Stimulated activated CD8-positive, alpha-beta memory T cell treated with anti-CD3 and anti-CD28 coated beads, Interleukin-4, amount 100 ng/mL, for 1 hour (primary cell): ENCODE measurements at places on chromosomes 4 and X.

GRCh38 chr4:121155893-121156292, 8.2 kb downstream of the TNIP3 start:
- no peak for DNase-seq

GRCh38 chr4:14269824-14270223, 642.3 kb upstream of the BOD1L1 start:
- no peak for DNase-seq

- DNase-seq: no peak
Observed at GRCh38 chr4:73692254-73692653, 48.1 kb upstream of the CXCL8 start.

DNA sequence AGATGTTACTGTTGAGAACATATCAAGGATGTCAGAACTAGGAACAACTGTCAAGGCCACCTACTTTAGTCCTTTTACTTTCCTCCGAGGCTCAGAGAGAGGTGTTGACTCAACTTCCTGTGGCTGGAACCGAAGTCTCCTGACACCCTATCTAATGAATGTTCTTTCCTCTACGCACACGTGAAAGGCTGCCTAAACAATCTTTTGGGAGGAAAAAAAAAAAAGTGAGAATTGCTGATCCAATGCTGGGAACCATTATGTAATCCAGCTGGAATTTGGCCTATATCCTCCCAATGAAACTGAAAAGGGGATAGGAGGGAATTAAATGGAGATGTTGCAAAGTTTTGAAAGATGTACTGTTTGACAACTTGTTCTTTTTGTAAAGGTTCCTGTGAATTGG, 8.3 kb upstream of the MAP7D3 start:
- no peak for DNase-seq

GRCh38 chr4:95742872-95743271, 97.0 kb upstream of the PDHA2 start:
- no peak for DNase-seq

GRCh38 chr4:152817331-152817730, 37.6 kb downstream of the ARFIP1 start:
- DNase-seq: no peak

- no peak for DNase-seq
Observed at GRCh38 chr4:141706445-141706844, 70.1 kb downstream of the IL15 start.

DNA sequence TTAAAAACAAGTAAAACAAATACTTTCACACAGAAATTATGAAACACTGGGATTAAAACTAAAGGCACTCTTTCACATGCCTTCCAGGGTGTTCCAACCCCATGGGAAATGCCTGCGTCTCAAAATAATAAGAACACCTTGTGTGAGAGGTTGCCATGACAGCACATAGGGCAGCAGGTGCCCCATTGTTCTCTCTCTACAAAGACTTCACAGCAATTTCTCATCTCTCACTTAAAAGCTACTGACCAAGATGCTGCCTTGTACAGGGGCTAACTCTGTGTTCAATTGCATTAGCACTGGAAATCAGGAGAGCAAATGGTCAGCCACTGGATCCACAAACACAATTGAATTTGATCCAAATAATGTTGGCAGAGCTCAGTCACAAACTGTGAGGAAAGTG, 102.5 kb upstream of the GALNTL6 start:
- no peak for DNase-seq

- DNase-seq: no peak
Observed at GRCh38 chr4:103753868-103754653, 34.3 kb upstream of the TACR3 start.

GRCh38 chrX:151938172-151938571, 25.5 kb downstream of the MAGEA4 start:
- no peak for DNase-seq

DNA sequence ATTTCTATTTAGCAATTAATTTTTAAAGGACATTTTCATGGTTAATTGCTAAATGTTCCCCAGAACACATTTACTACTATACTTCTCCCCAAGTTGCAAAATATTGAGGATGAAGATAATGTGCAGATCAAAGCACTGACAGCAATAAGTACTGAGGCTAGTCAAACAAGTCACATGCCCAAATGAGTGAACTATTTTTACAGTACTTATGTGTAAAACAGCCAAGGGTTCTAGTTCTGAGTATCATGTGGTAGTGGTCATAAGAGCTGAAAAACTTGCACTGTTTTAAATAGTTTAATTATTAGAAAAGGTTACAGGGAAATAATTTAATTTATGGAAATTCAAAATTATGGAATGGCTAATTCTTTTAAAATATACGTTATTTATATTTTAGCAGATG, 3.8 kb downstream of the GALNTL6 start:
- no peak for DNase-seq

GRCh38 chrX:3527166-3527565, 180.7 kb upstream of the MXRA5 start:
- no peak for DNase-seq

GRCh38 chrX:123339221-123339905, 155.3 kb downstream of the GRIA3 start:
- DNase-seq: no peak

DNA sequence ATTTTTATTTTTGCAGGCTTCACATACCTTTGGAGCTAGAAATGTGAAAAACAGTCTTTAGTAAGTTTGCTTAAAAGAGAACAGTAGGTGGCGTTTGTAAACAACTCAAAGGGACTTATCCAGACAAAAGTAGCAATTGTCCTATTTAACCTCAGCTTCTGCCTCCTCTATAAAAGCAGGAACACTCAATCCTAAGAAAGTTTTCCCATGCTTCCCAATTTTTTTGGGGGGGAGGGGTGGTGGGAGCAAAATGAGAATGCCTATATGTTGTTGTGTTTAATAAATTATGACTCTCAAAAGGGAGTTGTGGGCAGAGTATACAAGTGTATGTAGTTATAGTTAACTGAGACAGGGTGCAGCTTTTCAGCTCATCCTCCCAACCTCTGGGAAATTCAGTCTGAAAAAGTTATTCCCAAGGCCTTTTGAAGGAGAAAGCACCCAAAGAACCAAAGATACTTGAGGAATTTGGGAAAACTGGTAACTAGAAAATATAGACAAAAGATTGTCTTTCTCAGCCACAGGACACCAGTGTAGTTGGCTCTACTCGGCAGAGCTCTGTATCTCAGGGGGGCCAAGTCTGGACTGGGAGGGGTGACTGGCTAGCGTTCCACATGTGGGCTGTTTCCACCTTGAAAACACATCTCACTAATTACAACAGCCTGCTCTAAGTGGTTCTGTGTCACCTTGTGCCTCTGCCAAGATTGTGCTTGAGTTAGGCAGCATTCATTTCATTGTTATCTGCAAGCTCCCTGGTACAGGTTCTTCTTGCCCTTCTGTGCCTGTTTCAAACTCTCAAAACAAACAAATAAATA, 2.8 kb downstream of the SFRP2 start:
- no peak for DNase-seq

DNA sequence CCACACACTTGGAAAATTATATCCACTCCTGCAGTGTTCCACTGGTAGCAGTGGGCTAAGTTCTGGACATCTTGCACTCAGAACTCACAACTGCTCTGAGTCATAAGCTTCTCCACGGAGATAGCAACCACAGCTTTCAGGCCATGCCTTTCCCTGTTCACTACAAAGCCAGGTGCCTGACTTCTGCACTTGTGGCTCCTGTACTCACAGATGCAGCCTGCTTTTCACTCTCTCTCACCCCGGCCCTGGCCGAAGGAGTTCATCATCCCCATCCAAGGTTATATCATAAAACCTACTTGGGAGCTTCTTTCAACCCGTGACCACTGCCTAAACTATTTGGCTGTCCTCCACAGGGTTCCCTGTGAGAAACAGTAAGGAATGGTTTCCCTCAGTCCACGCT, 999.4 kb downstream of the GLUD2 start:
- no peak for DNase-seq

GRCh38 chrX:105263801-105264200, 43.3 kb upstream of the TEX13A start:
- no peak for DNase-seq

DNA sequence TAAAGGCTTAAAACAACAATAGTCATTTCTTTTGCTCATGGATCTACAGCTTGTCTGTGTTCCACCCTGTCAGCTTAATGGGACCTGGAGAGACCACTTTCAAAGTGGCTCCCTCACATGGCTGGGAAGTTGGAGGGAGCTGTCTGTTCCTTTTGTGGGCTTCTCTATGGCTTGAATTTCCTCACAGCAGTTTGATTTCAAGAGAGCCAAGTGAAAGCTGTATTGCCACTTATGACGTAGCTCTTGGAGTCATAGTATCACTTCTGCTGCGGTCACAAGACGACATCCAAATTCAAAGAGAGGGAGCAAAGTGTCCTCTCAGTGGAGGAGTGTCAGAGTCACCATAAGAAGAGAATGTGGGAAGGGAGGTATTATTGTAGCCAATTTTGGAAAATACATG, 22.7 kb upstream of the ACSL1 start:
- DNase-seq: no peak

- DNase-seq: no peak
Observed at GRCh38 chrX:20224814-20225487, 41.8 kb downstream of the RPS6KA3 start.

- DNase-seq: no peak
Observed at GRCh38 chr4:113677325-113677724, 84.2 kb downstream of the CAMK2D start.

- DNase-seq: no peak
Observed at GRCh38 chr4:57355101-57355665, 245.0 kb upstream of the IGFBP7 start.

GRCh38 chr4:55980725-55981124, 32.0 kb downstream of the CEP135 start:
- no peak for DNase-seq

DNA sequence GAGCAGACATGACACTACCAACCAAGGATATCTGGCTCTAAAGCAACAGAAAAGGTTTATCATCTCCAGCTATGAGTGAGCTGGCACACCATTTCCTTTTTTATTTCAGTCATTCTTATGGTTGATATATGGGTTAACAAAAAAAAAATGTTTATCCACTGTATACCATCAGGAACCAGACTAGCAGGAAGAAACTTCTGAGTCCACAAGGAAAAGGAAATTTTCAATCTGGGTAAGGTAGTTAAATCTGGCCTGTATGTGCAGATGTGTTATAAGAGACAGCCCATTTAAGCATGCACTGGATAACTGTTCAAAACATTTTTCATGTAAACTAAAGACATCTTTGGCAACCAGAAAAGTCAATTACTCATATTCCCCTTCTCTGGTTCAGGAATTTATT, 35.0 kb downstream of the AMMECR1 start:
- no peak for DNase-seq

DNA sequence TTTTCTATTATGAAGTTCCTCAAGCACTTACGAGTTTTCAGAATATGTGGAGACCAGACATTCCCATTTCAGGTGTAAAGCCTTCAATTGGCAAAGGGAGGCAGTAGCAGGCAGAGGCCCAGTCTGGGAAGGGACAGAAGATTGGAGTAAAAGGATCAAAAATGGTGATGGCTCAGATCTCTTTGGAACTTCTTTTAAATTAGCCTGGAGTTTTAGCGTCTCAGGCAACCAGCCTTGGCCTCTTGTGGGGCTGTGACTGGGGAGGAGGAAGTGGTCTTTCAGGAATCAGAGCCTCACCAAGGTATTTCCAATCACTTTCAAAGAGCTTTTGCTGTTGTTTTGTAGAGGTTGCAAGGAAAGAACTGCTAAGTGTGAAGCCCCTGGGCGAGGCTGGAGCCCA, 239.1 kb downstream of the FRAS1 start:
- DNase-seq: no peak

- no peak for DNase-seq
Observed at GRCh38 chrX:10076765-10077164, 80.0 kb upstream of the CLCN4 start.

- no peak for DNase-seq
Observed at GRCh38 chr4:124947622-124948265, 235.2 kb upstream of the ANKRD50 start.

DNA sequence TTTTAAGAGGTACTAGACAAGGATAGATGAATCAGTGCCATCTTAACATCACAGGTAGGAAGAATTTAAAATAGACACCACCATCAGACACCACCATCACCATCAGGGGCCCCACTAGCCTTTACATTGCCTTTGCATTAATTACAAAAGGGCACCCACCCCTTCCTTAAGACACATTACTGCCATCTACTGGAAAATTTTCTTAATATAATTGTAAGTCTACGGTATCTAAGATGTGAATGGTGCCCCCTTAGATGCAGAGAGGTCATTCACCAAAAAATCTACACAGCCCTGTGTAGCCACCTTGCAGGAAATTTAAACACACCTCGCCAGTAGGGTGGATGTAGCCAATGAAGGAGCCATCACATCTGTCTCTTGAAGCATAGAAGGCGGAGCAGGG, 184.1 kb downstream of the MID1IP1 start:
- DNase-seq: no peak

DNA sequence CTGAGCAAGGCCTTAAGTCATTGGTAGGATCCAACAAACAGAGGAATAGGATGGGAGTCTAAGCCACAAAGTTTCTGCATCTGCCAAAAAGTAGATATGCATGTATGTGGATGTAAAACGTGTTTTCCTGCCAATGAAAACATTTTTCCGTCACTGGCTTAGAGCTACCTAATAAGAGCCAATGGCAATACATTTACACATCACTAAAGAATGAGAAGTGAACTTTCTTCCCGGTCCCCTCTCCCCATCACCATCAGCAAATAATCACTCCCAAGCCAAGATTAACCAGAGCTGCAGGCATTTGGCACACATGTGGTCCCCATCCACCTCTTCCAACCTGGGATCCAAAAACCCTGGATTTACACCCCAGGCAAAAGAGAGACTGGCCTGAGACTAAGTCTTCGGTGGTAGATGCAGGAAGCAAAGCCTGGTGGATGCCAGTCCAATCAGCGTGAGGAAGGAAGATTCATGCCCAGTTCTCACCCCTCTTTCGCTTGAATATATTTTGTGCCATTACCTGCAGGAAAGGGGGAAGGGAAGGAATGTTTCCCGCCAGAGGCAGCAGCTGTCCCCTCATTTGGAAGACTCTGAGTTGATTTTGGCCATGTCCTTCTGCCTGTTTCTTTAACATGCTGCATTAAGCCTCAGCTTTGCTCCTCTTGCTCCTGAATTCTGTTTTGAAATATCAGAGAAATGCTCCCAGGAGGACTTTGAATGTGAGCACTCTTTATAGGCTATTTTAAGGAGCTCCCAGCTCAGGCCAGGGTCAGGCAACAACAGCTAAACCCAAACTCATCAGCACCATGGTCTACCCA, 131.4 kb downstream of the CHIC2 start:
- DNase-seq: no peak

DNA sequence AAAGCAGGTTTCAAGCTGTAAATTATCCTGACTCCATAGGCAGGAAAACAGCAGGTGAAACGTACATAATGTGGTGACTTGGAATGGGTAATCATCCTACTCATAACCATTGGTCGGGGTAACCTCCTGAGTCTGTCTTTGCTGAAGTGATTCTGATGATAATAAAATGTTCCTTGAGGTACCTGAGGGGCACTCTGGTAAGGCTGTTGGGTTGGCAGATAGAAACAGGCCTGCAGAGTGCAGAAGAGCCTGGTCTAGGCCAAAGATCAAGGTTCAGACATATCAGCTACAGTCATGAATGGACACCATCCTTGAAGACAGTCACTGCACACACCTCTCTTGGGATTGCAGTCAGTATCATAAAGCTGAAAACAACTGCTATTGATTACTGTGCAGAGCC, 174.7 kb upstream of the RPL34 start:
- no peak for DNase-seq
